Breast epithelium (tissue), 4 donors: ENCODE measurements at places on chromosomes 11 and 22. TPM values are rescaled to one million over a fixed set of nuclear protein-coding genes. Genes with fewer than 3 reads are reported as not detected.

DNA sequence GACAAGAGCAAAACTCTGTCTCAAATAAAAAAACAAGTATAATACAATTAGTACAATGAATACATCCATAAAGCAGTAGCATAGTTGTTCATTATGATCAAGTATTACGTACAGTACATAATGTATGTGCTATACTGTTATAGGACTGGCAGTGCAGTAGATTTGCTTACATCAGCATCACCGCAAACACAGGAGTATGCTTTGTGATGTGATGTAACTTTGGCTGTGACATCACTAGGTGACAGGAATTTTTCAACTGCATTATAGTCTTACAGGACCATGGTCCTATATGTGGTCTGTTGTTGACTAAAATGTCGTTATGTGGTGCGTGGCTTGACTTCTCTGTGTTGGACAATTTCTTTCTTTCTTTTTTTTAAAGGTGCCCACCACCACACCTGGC is 16.6 kb downstream of the TBC1D22A start:
- DNase-seq: no peak

DNA sequence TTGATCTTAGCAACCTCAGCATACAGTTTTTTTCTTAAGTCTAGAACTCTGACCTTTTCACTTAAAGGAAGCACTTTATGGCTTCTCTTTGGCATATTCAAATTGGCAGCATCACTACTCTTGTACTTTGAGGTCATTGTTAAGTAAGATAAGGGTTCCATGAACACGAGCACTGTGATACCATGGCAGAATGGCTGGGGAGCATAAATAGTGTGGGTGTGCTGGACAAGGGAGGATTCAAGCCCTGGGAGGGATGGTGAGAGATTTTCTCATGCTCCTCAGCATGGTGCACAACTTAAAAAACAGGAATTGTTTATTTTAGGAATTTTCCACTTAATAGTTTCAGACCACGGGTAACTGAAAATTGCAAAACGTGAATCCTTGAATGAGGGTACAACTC is 111.4 kb downstream of the ATXN10 start:
- DNase-seq: no peak

DNA sequence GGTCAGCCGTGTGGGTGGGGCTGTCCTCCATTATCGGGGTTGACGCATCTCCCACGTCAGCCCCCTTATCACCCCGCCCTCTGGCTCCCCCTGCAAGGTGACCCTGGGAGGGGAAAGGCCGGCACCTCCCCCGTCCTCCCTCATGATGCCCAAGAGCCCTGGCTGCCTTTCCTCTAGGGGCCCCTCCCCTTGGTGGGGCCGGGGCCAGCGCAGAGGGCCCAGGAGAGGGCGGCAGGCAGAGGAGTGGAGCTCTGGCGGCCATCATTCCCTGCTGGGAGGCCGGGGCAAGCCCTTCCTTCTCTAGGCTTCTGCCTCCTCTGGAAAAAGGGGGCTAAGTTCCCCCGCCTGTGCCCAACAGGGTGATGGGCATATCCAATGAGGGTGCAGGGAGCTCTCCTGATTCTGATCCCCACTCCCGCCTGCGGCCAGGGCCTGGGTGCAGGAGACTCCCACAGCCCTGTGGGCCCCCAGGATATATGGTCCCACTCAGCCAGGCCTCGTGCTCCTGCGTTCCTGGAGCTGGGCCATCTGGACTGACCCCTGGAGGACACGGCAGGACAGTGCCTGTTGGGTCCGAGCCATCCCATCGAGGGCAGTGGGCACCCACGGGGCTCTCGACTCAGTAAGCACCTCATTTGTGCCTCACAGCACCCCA is 12.3 kb downstream of the MYRF start:
- DNase-seq: no peak

- no peak for DNase-seq
These were observed 603.9 kb upstream of the CADM1 start for GRCh38 chr11:116108161-116108560.

- DNase-seq: no peak
These were observed 105.5 kb downstream of the C11orf87 start for GRCh38 chr11:109527496-109527895.

DNA sequence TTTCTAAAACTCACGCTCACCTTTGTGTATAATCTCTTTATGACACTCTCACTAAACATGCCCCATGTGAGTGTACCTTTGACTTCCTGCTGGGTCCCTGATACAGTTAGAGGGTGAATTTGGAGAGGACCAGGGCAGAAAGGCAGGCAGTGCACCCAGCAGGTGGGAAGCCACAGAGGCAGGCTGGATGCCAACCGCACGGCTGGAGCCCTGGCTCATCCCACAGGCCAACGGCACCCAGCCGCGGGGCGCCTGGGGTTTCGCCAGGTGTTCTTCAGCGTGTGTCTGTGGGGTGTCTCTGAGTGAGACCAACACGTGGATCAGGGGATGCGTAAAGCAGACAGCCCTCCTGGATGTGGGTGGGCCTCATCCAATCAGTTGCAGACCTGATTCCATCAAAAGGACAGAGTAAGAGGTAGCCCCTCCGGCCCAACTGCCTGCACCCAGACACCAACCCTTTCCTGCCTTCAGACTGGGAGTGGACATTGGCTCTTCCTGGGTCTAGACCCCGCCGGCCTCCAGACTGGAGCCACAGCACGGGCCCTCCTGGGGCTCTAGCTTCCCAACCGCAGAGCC is 51.6 kb downstream of the DHCR7 start:
- DNase-seq: no peak

DNA sequence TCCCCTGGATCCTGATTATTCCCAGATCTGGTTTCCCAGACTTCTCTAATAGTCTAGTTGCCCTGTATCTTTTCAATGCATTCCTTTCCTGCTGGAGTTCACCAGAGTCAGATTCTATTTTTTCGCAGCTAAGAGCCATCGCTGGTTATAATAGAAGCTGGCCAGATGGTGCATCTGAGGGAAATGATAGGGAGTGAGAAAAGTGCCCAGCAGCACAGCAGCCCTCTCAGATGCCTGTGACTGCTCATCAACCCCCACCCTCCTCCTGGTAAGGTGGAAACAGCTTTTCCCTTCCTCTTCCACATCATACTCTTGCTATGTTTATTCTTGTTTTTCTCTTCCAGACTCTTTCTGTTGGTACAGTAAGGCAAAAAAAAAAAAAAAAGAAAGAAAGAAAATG is 12.8 kb downstream of the OR8A1 start:
- DNase-seq: no peak

Gene MS4A6A
- total RNA-seq: 35.1 TPM

Gene SMC1B
- total RNA-seq: not detected

Gene CTSW
- total RNA-seq: 4.0 TPM

Gene SCARF2
- total RNA-seq: 14.7 TPM

Gene RTCB
- total RNA-seq: 75.4 TPM

Gene TEAD1
- total RNA-seq: 110 TPM

Gene BDNF
- total RNA-seq: not detected

Gene TTLL12
- total RNA-seq: 31.4 TPM
